ENCODE measurements at places on chromosomes 3 and 15.

- no peak for DNase-seq
Observed at GRCh38 chr3:115728013-115728412, 104.7 kb downstream of the GAP43 start.

DNA sequence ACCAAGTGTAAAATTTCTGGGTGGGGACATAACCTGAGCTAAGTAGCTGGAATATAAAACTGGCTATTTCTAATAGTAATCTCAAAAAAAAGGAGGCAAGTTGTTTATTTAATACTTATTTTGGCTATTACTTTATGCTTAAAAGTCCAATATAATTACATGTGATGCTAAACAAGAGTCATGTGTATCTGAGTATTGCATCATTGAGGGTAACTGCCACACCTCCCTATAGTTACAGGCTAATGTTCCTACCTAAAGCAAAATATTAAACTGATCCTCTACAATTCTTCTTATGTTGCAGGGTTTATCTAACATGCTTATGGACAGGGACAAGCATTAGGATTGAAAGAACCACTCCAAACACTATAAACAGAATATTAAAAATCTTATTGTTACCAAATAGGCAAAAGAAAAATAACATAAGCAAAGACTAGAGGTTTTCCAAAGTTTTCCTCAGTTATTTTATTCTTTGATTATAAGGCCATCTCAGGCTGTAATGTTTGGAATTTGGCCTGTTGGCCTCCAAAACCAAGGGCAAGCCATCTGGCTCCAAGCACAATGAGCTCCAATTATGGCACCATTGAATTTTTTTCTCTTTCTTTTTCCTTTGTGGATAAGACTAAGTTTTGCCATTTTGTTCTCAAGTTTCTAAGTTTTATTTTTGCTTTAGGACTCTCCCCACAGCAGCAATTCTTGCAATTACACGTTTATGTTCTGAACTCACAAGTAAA lies 75.8 kb upstream of the ABI3BP start:
- no peak for DNase-seq

DNA sequence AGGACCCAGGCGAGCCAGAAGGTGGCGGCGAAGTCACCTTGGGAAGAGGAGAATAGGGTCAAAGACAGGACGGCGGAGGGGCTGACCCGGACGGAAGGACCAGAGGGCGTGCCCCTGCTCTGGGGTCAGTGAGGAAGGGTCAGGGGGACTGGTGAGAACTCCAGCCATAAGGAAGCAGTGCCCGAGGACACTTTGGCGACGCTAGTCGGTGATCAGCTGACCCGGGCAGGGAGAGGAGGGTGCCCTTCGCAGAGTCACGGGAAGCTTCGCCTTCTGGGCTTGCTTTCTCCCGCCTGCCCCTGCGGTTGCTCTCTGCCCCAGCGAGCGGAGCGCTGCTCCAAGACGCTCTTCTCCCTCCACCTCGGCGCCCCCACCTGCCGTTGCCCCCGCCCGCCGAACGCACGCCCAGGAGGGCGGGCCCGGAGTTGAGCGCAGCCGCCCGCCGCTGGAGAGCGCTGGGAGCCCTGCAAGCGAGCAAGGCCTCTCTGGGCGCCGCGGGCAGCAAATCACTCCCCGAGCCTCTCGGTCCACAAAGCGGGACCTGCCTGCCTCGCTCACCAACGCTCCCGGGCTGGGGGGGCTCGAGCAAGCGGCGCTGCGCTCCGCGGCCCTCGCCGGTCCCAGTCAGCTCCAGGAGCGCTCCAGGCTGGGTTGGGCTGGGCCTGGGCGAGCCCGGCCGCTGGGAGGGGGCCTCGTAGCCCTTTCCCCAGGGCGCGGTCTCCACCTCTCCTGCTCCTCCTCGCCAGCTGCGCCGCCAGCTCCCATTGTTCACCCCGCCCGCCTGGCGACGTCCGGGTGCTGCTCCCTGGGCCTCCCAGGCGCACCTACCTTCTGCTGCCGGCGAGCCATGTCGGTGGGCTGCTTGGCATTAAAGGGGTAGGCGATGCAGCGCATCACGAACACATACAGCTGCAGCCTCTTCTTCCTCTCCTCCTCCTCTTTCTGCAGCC lies 1.2 kb downstream of the CADPS start:
- no peak for DNase-seq

GRCh38 chr15:89170364-89170763 lies 51.0 kb downstream of the RLBP1 start:
- no peak for DNase-seq

DNA sequence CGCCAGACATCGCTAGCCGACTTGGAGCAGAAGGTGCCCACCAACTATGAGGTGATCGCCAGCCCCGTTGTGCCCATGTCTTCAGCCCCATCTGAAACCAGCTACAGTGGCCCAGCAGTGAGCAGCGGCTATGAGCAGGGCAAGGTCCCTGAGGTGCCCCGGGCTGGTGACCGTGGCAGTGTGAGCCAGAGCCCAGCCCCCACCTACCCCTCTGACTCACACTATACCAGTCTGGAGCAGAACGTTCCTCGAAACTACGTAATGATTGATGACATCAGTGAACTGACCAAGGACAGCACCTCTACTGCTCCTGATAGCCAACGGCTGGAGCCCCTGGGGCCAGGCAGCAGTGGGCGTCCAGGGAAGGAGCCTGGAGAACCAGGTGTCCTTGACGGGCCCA lies 12.9 kb upstream of the APEH start:
- DNase-seq = no peak

DNA sequence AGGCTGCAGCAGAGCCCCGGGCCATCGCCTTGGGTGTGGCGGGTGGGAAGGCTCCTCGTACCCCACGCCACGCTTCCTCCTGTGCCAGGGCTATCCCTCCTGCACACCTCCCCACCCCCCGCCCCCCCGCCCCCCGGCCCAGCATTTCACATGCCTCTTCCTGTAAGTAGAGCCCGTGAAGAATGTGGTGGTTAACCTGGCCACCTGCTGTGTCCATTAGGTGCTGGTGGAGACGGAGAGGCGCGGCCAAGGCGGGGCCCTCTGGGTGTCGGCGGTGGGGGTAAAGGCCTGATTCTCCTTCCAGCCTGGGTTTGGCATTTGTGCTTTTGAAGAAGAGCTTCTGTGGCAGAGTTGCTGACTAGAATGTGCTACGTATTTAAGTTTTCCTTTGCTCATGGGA lies 127.8 kb downstream of the CHDH start:
- no peak for DNase-seq

DNA sequence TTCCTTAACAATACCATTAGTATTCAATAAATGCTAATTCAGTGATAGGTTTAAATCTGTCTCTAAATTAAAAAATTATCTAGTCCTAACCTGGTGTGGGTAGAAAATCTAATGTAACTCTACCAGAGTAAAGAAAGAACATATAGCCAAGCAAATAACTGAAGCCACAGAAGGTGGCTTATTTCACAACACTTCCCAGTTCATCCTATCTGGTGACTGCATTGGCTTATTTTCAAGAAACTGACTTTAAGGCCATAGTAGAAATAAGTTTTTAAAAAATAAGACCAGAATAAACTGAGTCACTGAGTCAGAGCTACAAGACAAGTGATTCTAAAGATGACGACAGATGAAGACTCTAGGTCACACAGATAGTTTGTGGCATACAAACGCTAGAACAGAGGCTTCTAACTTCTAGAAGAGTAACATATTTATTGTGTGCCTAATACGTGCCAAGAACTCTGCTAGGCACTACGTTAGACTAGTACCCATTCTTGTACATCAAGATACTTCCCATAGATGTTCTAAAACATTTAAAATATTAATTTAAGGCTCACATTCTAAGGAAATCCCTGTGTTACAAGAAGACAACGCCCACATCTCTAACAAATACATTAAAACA lies 25.9 kb downstream of the TMCC1 start:
- no peak for DNase-seq
